ENCODE measurements at places on chromosomes 13 and 19. TPM values are rescaled to one million over a fixed set of nuclear protein-coding genes. Genes with fewer than 3 reads are reported as not detected.

The TBC1D4 gene
- 62.1 TPM for total RNA-seq

The MYO9B gene
- 84.0 TPM for total RNA-seq

The SLC1A6 gene
- not detected for total RNA-seq

The ZNF441 gene
- total RNA-seq = 5.6 TPM

The KIR3DL1 gene
- total RNA-seq = not detected

The TLE6 gene
- total RNA-seq = 1.6 TPM

The VAV1 gene
- total RNA-seq = not detected

The ACER1 gene
- total RNA-seq = not detected

The FIZ1 gene
- total RNA-seq = 4.9 TPM

The MED26 gene
- 9.1 TPM for total RNA-seq

The TEX26 gene
- total RNA-seq = not detected

The FCER2 gene
- not detected for total RNA-seq

The IGFL1 gene
- total RNA-seq = not detected

The PCP2 gene
- not detected for total RNA-seq

The CDX2 gene
- not detected for total RNA-seq

The COX7A1 gene
- 9.5 TPM for total RNA-seq

The LYPD3 gene
- total RNA-seq = under 0.01 TPM

The NEK5 gene
- under 0.01 TPM for total RNA-seq

The ZNF606 gene
- total RNA-seq = 21.3 TPM

The NAT14 gene
- 10.7 TPM for total RNA-seq

The GPC5 gene
- total RNA-seq = 0.19 TPM

The BEST2 gene
- not detected for total RNA-seq

The CYP4F8 gene
- not detected for total RNA-seq

The OR7E24 gene
- total RNA-seq = not detected

The GAPDHS gene
- total RNA-seq = not detected

The LGI4 gene
- total RNA-seq = 0.10 TPM

The PNMA8A gene
- 0.10 TPM for total RNA-seq

The HSPB6 gene
- total RNA-seq = 0.65 TPM

The IGSF23 gene
- 0.65 TPM for total RNA-seq

The MAP1S gene
- total RNA-seq = 54.5 TPM

The NCCRP1 gene
- not detected for total RNA-seq

The CEACAM16 gene
- not detected for total RNA-seq

The CCDC169 gene
- 4.5 TPM for total RNA-seq

The CEACAM8 gene
- not detected for total RNA-seq

The CYP4F2 gene
- total RNA-seq = not detected

The GPR108 gene
- total RNA-seq = 50.6 TPM

The CPAMD8 gene
- total RNA-seq = 2.3 TPM

The ZNF776 gene
- total RNA-seq = 14.9 TPM

The CEACAM20 gene
- 0.33 TPM for total RNA-seq

The PTGIR gene
- 0.10 TPM for total RNA-seq

The IRGC gene
- not detected for total RNA-seq

The KLK8 gene
- total RNA-seq = not detected
